ENCODE measurements at places on chromosomes 6 and 20.

DNA sequence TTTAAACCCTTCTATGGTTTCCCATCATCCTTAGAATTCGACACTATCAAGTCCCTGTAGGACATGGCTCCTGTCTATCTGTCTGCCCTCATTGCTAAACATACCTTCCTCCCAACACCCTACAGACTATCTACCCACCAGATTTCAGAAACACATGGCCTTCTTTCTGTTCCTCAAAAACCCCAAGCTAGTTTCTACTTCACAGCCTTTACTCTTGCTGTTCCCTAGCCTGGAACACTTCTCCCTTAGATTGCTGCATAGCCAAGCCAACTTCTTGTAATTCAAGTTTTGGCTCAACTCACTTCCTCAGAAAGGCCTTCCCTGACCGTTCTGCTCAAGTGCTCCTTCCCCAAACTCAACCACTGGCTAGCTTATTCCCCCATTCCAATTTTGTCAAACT, 156.2 kb downstream of the BTBD9 start:
- no peak for DNase-seq

- no peak for DNase-seq
Observed at GRCh38 chr6:6201200-6201599, 119.3 kb downstream of the F13A1 start.

GRCh38 chr6:137490006-137490905, 3.9 kb downstream of the OLIG3 start:
- no peak for DNase-seq

GRCh38 chr6:114997813-114998292, 655.0 kb upstream of the HS3ST5 start:
- no peak for DNase-seq
